LoVo (cell line): ENCODE measurements at places on chromosomes 5 and 9.

GRCh38 chr9:8224381-8224801 is 424.8 kb upstream of the DMAC1 start:
- DNase-seq = no peak

DNA sequence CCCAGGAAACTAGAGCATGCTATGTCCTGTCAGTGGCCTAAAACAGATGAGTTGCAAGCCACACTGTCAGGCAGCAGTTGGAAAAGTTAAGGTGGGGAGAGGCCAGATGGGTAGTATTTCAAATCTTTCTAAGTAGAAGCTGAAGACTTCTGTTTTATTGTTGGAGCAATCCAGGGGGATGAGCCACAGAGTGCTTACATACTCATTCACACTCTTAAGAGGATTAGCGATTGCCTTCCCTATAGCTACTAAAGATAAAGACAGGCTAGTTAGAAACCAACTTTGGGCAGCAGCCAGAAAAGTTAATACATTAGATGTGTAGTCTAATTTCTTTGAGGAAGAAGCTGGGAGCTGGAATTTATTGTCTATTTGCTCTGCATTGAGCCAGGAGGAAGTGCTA is 61.7 kb upstream of the ELAVL2 start:
- no peak for DNase-seq

GRCh38 chr9:130755377-130756007 is 61.9 kb downstream of the EXOSC2 start:
- no peak for DNase-seq

GRCh38 chr5:165015126-165015525 is 1509.7 kb downstream of the MAT2B start:
- DNase-seq = no peak

DNA sequence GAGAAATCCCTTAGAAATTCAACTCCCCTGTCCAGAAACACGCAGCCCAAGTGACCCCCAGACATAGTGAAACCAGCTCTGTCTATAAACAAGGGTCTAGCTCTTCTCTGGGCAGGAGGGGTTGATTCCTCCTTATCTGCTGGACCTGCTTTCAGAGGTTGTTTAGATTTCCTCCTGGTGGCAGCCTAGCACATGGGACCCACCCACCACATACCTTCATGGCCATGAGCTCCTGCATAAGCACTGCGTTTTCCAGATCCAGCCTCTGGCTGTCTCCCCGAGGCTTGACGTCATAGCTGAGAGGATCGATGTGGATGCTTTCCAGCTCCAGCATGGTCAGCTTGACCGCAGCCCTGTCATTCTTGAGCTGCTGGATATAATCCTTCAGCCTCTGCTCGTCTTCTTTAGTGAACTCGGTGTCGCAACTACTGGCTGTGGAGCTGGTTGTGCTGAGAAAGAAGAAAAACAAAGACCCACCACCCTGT is 77.0 kb downstream of the DCP2 start:
- DNase-seq = no peak

DNA sequence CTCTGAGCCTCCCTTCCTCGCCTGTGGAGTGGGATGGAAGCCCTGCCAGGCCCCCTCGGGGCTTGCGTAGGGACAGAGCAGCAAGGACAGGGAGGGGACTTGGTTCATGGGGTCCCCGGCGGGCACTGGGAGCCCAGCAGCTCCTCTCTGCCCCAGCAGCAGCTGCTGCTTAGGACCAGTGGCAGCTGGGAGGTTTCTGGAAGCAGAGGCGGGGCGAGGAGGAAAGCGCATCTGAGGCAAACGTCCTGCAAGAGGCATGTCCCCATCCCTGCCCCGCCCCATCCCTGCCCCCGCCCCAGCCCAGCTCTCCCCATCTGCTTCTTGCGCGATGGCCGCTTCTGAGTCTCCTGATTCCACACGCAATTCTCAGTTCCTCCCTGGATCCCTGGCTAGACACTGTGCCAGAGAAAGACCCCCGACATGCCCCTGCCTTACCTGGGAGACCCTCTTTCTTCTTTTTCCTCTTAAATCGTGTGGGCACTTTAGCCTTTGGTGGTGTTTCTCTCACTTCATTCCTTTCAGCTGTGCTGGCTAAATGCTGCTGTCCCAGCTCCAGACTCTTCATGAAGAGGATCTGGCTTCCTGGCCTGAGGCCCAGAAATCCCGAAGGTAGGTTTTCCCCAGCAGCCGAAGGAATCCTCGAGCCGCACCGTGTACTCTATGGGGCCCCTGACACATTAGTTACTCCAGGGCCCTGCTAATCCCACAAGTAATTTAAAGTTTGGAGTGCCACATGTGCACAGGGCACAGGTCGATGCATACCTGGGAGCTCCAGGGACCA is 4.4 kb upstream of the OR2S2 start:
- no peak for DNase-seq

- peak; percentile 59 for DNase-seq
These were observed 13.5 kb downstream of the IL12B start for GRCh38 chr5:159316519-159317383.

DNA sequence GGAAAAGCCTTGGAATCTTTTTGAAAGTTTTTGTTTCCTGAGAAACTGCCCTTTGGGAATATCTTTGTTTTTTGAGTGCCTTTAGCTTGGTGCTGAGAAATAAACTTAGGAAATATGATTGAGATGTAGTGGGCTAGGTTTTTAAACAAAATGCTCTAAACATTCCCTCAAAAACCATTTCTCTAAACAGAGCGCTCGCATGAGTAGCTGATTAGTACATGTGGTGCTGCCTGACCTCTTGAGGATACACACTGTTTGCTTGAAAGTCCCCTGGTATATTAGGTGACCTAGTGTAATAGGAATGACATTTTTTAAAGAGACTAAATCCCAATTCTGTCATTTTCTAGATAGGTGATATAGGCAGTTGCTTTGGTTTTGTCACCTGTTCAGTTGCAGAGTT is 132.3 kb downstream of the ADAMTSL1 start:
- DNase-seq = no peak

- DNase-seq = no peak
These were observed 196.4 kb upstream of the NUDT12 start for GRCh38 chr5:103758996-103759395.

GRCh38 chr5:178155065-178155464 is 1.4 kb upstream of the NHP2 start:
- no peak for DNase-seq

GRCh38 chr5:29230591-29230990 is 1962.9 kb upstream of the CDH6 start:
- no peak for DNase-seq

DNA sequence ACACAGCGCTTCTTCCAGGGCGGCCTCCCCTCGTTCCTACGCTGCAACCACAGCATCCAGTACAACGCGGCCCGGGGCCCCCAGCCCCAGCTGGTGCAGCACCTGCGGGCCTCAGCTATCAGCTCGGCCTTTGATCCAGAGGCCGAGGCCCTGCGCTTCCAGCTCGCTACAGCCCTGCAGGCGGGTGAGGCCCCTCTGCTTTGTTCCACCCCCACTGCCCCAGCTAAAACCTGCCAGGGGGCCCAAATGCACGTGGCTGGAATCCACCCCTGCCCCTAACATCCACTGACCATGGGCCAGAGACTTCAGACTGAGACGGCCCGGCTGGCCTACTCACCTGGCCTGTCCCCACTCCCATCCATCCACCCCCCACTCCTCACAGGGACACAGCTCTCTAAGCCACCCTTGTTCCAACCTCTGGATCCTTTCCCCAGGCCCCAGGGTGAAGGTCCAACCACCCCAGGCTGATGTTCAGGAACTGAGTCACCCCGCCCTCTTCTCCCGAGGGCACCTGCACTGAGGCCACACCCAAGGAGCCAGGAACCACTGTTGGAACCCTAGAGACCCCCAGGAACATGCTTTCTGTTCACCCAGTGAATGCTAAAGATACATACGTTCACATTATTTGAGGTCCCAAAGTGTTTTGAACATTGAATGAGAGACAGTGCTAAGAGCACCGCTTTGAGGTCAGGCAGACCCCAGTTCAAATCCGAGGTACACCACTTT is 18.9 kb upstream of the ASS1 start:
- no peak for DNase-seq

DNA sequence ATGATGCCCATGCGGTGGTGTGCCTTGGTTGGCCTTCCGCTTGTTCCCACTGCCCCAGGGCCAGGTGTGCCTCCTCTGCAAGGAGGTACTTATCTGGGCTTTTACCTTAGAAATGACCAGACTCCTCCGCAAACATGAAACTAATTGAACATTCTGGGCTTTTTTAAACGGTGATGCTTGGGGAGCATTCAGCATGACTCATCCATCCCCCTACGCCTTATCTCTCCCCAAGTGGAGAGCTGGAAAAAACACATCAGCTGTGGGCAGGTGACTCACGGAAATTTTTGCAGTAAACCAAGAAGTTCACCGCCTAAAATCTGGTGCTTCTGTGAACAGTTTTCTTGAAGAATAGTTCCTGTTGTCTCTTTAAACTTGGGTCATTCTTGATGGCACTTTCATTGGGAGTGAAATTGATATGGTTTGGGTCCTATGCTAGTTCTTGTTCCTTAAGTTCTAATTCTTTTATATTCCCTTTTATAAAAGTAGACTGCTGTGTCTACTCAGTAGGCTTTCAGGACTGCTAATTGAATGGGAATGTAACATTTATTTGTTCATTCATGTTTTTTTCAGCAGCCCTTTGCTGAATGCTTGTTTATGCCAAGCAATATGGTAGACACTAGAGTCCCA is 39.6 kb downstream of the SFXN1 start:
- DNase-seq = no peak
